Sigmoid colon (tissue), 7 donors: ENCODE measurements at places on chromosomes 2 and 18.
A peak's percentile ranks its signal among the peaks of the same experiment; 100 is the strongest.

- no peaks in the 10 kb centered on the region for H3K36me3 ChIP-seq
- H3K4me3 ChIP-seq: no peak overlapping the region
- no peak for DNase-seq
- H3K27ac ChIP-seq: no peak overlapping the region
- H3K4me1 ChIP-seq: peaks cover 13% of the 10 kb centered on the region
- no peaks in the 10 kb centered on the region for H3K27me3 ChIP-seq
Observed at GRCh38 chr18:45100321-45101105, 419.8 kb downstream of the SETBP1 start.

DNA sequence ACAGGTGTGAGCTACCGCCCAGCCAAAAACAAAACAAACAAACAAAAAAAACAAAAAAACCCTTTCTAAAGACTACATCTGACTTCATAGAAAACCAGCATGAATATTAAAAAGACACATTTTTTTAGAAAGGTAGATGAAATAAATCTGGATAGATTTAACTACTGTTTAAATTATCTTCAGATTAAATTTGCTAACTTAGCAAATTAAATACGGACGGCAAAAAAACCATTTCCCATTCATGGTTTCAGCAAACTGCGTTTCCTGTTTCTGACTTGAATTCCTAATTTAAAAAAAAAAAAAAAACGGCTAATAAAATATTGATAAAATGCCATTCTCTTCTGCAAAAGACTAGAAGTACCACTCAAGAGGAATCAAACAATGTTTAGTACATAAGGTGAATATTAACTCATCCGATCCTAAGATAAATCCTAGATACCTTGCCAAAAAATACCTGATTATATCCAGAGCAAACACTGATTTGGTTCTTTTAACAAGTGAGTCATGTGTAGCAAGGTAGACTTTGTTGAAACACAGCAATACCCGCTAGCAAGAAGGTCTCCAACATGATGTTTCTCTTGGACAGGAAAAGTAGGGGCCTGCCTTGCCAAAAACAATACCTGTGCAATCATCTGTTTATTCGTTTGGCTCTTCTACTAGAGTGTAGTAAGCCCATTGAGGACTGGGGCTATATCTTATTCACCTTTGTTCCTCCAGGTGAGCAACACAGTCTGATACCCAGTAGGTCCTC lies 96.2 kb downstream of the BARD1 start:
- no peak for DNase-seq
- H3K27me3 ChIP-seq: no peaks in the 10 kb centered on the region
- H3K4me3 ChIP-seq: no peak overlapping the region
- H3K4me1 ChIP-seq: no peaks in the 10 kb centered on the region
- no peak overlapping the region for H3K27ac ChIP-seq

DNA sequence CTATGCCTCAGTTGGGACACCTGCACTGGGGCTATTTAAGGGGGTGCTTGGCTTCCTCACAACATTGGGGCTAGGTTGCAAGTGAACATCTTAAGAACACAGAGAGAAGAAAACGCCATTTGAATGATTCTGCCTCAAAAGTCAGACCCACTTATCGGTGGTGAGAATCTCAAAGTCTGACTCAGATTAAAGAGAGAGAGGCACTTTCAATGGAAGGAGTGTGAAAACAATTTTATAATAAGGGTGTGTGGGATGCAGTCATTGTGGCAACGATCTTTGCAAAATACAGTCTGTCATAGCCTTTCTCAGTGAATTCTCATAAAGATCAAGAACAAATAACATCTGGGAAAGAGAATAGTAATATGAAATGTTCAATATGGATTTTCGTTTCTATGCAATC lies 41.8 kb downstream of the CCDC102B start:
- no peak for DNase-seq
- no peak overlapping the region for H3K4me3 ChIP-seq
- peaks cover 14% of the 10 kb centered on the region for H3K4me1 ChIP-seq
- no peaks in the 10 kb centered on the region for H3K27me3 ChIP-seq

DNA sequence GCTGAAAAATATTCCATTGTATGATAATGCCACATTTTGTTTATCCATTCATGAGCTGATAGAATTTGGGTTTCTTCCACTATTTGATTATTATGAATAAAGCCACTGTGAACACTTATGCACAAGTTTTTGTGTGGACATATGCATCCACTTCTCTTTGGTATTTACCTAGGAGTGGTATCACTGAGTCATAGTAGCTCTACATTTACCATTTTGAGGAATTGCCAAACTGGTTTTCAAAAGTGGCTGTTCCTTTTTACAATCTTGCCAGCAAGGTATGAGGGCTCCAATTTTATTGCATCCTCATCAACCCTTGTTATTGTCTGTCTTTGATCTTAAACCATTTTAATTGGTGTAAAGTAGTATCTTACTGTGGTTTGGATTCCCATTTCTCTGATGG lies 13.3 kb upstream of the EHBP1 start:
- no peak for DNase-seq
- H3K27ac ChIP-seq: no peak overlapping the region
- no peaks in the 10 kb centered on the region for H3K27me3 ChIP-seq
- no peaks in the 10 kb centered on the region for H3K36me3 ChIP-seq

DNA sequence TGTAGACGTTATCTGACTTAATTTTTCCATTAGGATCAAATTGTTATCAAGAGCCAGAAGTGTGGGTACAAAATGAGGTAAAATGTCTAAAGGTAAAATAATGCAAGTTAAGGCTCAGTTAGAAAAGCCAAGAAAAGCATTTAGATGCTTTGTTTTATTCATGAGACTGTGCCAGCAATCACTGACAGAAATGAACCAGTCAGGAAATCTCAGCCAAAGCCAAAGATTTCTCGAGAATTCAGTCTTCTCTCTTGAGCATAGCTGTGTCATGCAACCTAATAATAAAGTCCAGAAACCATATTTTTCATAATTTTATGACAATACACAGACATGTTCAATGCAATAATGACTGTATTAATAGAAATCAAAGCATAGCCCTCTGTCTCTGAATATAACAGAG lies 43.5 kb upstream of the ZNF397 start:
- DNase-seq: no peak
- H3K36me3 ChIP-seq: no peaks in the 10 kb centered on the region
- H3K4me1 ChIP-seq: no peaks in the 10 kb centered on the region
- H3K27ac ChIP-seq: no peak overlapping the region
- no peak overlapping the region for H3K4me3 ChIP-seq

GRCh38 chr18:3649633-3650426 lies 199.9 kb downstream of the TGIF1 start:
- no peaks in the 10 kb centered on the region for H3K27me3 ChIP-seq
- no peak for DNase-seq
- no peaks in the 10 kb centered on the region for H3K4me1 ChIP-seq
- H3K36me3 ChIP-seq: no peaks in the 10 kb centered on the region

- no peaks in the 10 kb centered on the region for H3K4me1 ChIP-seq
- H3K36me3 ChIP-seq: no peaks in the 10 kb centered on the region
- no peak overlapping the region for H3K4me3 ChIP-seq
- no peak for DNase-seq
- H3K27me3 ChIP-seq: no peaks in the 10 kb centered on the region
Observed at GRCh38 chr2:108182489-108182888, 57.3 kb upstream of the SULT1C3 start.

- no peaks in the 10 kb centered on the region for H3K27me3 ChIP-seq
- H3K36me3 ChIP-seq: no peaks in the 10 kb centered on the region
- DNase-seq: no peak
- no peak overlapping the region for H3K27ac ChIP-seq
- H3K4me1 ChIP-seq: peaks cover 15% of the 10 kb centered on the region
Observed at GRCh38 chr2:40758401-40759155, 306.7 kb upstream of the SLC8A1 start.

DNA sequence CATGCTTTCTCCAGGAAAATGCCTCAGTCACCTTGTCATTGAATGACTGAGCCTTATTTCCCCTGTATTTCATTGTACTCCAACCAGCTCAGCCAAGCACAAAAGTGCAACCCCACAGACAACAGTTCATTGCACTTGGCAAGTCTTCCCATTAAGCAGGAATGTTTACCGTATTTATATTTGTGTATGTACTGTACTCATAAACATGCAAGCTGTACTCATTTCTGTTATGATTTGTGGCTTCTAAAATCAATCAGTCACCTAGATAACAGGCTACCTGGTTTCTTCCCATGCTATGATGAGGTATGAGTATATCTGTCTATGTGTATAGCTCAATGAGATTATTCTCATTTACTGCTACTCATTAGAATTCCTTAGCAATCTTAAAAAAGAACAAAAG lies 505.5 kb upstream of the FAM98A start:
- H3K4me1 ChIP-seq: peaks cover 8% of the 10 kb centered on the region
- no peaks in the 10 kb centered on the region for H3K36me3 ChIP-seq
- H3K27me3 ChIP-seq: no peaks in the 10 kb centered on the region
- H3K27ac ChIP-seq: no peak overlapping the region
- no peak overlapping the region for H3K4me3 ChIP-seq
- DNase-seq: no peak

DNA sequence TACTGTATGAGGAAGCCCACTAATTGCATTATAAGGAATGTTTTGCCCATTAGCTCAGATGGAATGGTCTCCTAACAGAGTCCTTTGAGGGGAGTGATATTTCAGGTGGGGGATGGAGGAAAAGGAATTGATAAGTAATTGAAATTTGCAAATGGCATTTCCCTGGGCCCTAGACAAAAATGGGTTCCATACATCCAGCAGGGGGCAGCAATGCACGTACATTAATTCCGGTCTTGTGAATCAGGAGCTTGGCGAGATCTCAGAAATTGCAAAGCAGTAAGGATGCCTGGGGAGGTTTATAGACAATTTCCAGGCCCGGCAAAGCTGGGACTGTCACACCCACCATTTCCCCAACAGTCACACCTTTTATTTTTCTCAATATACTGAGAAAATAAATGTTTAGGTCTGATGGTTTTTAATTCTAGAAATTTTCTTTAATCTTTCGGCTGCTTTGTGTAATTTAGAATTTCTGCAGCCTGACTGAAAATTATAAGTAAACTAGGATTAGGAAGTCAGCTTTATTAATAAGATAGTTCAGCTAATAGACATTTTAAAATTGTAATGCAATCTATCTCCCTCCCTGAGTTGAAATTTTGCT lies 122.8 kb downstream of the LYPD1 start:
- no peak overlapping the region for H3K27ac ChIP-seq
- H3K27me3 ChIP-seq: no peaks in the 10 kb centered on the region
- H3K36me3 ChIP-seq: no peaks in the 10 kb centered on the region
- H3K4me3 ChIP-seq: no peak overlapping the region

- peaks cover 93% of the 10 kb centered on the region for H3K27me3 ChIP-seq
- no peaks in the 10 kb centered on the region for H3K36me3 ChIP-seq
- peak within 1 kb of the TSS; percentile 24 for H3K27ac ChIP-seq
- H3K4me3 ChIP-seq: peak within 1 kb of the TSS; percentile 35
- no peak for DNase-seq
- H3K4me1 ChIP-seq: peaks cover 26% of the 10 kb centered on the region
Observed at GRCh38 chr2:176187899-176188773, at the start of gene HOXD1. Gene HOXD1, plus strand, starts transcription at chr2:176188668. Its CDS starts 134 bp downstream, at chr2:176188802.
